Epithelial cell of umbilical artery (primary cell): ENCODE measurements at places on chromosomes 4 and X. TPM values are rescaled to one million over a fixed set of nuclear protein-coding genes. Genes with fewer than 3 reads are reported as not detected.

Gene PF4V1
- total RNA-seq, result not detected in 2 replicates

Gene TNMD
- not detected in 2 replicates for total RNA-seq

Gene HTT-AS
- not detected in 2 replicates for total RNA-seq

Gene NPNT
- not detected in 2 replicates for total RNA-seq

Gene REELD1
- not detected in 2 replicates for total RNA-seq

Gene PPP2R2C
- not detected in 2 replicates for total RNA-seq

Gene SRPX2
- total RNA-seq, result 76.4 and 97.8 TPM in 2 replicates

Gene CTBP1
- total RNA-seq, result 219 and 255 TPM in 2 replicates

Gene C4orf46
- total RNA-seq, result 13.6 and 20.4 TPM in 2 replicates

Gene TSPAN6
- 66.3 and 69.6 TPM in 2 replicates for total RNA-seq

Gene EGF
- total RNA-seq, result under 0.01 and 0.15 TPM in 2 replicates

Gene GPR50
- not detected in 2 replicates for total RNA-seq

Gene COL4A5
- 10.4 and 26.7 TPM in 2 replicates for total RNA-seq

Gene CHRDL1
- under 0.01 TPM in 1 of 2 replicates, not detected in the other for total RNA-seq

Gene FGB
- total RNA-seq, result not detected in 2 replicates

Gene GAGE12J
- total RNA-seq, result not detected in 2 replicates

Gene ANOS1
- 0.46 and 0.97 TPM in 2 replicates for total RNA-seq

Gene CENPVL3
- total RNA-seq, result under 0.01 TPM in 1 of 2 replicates, not detected in the other

Gene SPON2
- total RNA-seq, result 2.6 and 19.9 TPM in 2 replicates

Gene MGAT4D
- total RNA-seq, result not detected in 2 replicates

Gene SPANXN4
- total RNA-seq, result not detected in 2 replicates

Gene CXXC4
- total RNA-seq, result 0.32 TPM in 1 of 2 replicates, not detected in the other

Gene ZNF711
- total RNA-seq, result 2.9 and 3.5 TPM in 2 replicates
